ENCODE measurements at places on chromosomes 12 and 14.

- DNase-seq, result peak; percentile 77
These were observed 9.4 kb downstream of the GCH1 start for GRCh38 chr14:54893151-54893760.

DNA sequence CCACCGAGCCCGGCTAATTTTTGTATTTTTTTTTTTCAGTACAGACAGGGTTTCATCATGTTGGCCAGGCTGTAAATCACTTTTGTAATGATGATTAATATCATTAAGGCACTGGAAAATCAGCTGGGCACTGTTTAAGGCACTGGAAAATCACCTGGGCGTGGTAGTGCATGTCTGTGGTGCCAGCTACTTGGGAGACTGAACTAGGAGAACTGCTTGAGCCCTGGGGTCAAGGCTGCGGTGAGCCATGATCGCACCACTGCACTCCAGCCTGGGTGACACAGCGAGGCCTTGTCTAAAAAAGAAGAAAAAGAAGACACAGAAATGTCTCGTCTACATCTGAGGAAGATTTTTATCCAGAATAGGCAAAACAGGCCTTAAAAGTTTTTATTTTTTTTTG is 12.7 kb downstream of the SLC11A2 start:
- DNase-seq, result peak; percentile 42

- peak; percentile 68 for DNase-seq
These were observed 1.0 kb downstream of the ZDHHC22 start for GRCh38 chr14:77140359-77141213.

- peak; percentile 52 for DNase-seq
These were observed 69.0 kb upstream of the RERGL start for GRCh38 chr12:18158774-18159557.

- DNase-seq, result no peak
These were observed 440.4 kb downstream of the ADAMTS20 start for GRCh38 chr12:43111608-43112007.

GRCh38 chr12:63915105-63915800 is 70.8 kb downstream of the SRGAP1 start:
- peak; percentile 83 for DNase-seq

DNA sequence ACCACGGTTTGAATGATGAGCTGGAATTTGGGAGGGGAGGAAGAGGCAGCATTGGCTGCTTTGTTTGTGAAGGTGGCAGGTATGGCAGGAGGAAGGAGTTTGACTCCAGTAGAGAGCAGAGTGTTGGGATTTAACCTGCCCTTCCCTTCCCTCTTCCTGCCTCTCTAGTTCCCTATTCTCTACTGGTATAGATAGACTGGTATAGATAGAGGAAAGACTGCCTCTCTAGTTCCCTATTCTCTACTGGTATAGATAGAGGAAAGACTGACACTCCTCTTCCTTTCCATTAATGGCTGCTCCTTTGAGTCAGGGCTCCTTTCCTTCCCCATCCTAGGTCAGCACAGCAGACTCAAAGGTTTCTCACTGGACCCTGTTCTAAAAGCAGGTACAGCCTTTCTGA is 8.4 kb upstream of the SYCP3 start:
- no peak for DNase-seq

GRCh38 chr12:21429994-21430393 is 7.5 kb upstream of the PYROXD1 start:
- DNase-seq, result no peak

DNA sequence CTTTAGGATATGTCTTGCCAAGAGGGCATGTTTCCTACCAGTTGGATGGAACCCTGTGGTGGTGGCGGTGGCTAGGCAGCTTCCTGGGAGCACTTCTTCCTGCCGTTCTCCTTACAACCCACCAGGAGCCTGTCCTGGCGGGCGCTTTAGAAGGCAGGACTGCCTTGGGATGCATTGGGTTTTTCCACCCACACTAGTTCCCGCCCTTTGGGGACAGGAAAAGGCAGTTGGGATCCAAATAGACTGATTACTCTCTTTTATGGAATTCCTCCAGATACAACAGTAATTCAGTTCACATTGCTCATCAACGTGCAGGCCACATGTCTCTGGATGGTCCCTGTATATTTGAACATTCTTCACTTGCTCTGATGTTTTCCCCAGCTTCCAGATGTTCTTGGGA is 305.7 kb upstream of the SSTR1 start:
- DNase-seq, result peak; percentile 34

- no peak for DNase-seq
These were observed 27.7 kb upstream of the TSPAN11 start for GRCh38 chr12:30898846-30899245.

DNA sequence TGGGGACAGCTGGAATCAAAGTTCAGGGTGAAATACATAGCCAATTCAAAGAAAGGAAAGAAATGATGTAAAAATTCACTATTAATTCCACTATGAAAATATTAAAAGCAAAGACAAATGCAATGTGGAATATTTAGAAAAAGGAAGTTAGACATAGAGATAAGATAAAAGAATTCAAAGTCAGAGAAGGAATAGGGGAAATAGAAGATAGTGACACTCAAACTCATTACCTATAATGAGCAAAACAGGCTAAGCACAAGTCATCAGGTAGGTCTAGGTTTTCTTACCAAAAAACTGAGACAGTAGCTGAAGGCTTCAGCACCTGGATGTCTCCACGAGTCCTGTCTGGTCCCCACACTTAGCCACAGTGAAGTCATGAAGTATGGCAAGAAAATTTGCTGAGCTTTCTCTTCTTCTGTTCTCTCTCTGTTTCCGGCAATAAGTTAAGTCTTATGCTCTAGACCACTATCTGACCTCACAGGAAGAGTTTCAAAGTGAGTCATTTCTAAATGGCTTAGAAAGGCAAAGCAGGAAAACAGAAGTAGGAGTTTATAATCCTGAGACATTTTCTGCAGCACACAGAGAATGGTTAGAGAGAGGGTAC is at the start of gene C3AR1:
Gene C3AR1 (minus strand): TSS at position 369 of the 604 bp plus-strand sequence. CDS start 6,174 bp downstream, outside the sequence.
- DNase-seq, result no peak

- no peak for DNase-seq
These were observed 32.5 kb upstream of the PLEKHG6 start for GRCh38 chr12:6277982-6278438.

DNA sequence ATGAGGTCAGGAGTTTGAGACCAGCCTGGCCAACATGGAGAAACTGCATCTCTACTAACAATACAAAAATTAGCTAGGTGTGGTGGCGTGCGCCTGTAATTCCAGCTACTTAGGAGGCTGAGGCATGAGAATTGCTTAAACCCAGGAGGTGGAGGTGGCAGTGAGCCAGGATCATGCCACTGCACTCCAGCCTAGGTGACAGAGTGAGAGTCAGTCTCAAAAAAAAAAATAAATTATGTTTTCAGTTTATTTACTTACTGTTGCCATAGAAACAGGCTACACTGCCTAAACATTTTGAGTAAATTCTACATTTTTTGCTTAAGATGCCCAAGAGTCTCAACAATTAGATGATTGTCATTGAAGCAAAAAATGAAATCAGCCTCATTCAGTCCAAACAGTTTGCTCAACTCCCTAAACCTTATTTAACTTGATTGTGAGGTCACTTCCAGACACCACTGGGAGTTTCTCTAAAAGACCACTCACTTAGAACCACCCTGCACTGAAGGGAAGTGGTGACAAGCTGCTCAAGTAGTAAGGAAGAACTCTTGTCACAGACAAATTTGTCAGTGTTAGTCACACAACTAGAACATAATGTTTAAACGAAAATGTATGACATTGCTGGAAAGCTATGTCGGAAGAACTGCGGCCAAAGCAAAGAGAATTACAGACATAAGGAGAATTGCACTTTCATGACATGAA is 9.8 kb upstream of the GNPNAT1 start:
- no peak for DNase-seq

DNA sequence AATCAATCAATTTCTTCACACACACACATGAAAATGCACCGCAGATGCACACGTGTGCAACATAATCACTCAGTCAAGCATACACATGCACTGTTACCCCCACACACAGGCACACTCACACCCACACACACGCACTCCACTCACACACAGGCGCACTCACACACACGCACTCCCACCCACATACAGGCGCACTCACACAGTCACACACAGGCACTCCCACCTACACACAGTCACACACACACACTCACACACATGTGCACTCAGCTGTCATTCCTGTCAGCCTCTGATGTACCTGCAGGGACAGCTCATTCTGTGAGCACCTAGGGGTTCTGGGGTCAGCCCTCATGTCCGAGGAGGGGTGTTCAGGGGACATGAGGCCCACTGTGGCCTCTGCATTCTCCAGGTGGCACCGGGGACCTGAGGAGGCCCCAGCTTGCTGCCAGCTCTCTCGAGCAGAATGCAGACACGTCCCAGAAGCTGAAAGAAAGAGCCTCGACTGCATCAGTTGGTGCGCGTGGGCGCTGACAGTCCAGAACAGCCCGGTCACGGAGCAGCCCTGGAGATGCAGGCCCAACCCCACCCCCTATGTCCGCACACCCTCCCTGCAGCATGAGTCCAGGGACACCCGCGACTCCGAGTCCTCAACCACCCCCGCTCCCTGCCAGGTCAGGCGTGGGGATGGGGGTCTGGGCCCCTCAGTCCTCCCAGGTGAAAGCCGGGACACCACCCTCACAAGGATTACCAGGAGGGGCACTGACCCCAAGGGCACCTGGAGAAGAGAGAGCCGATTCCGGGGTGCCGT is 69.3 kb downstream of the NOC4L start:
- DNase-seq, result no peak

DNA sequence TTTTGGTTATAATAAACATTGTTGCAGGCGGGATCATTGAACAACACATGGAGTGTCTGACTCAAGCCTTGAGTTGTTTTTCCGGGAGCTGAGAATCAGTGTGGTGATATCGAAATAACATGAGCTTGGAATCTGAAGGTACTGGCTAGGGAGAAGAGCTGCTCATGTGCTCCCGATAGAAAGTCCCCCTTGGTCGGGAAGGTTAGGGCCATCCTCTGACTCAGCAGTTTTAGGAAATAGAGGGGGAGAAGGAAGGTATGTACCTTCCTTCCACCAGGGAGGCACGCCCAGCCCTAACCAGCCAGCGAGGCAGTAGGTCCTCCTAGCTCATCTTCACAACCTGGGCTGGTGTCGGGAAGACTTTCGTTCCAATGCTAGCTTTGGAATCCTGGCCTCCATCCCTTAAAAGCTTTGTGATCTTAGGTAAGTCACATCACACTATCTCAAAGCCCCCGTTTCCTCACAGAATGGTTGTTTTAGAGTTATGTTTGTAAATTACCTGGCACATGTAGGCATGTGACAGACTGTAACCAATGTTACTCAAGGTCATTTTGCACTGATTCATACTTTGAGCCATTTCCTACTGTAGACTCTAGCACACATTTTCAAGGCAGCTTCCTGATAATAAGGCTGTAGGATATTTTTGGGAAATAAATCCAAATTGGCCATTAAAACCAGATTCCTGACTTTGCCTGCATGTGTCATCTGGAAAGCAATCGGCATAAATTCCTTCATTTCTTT is 1.9 kb upstream of the RAB35 start:
- DNase-seq, result no peak

GRCh38 chr12:106030210-106031071 is 108.3 kb downstream of the NUAK1 start:
- no peak for DNase-seq

DNA sequence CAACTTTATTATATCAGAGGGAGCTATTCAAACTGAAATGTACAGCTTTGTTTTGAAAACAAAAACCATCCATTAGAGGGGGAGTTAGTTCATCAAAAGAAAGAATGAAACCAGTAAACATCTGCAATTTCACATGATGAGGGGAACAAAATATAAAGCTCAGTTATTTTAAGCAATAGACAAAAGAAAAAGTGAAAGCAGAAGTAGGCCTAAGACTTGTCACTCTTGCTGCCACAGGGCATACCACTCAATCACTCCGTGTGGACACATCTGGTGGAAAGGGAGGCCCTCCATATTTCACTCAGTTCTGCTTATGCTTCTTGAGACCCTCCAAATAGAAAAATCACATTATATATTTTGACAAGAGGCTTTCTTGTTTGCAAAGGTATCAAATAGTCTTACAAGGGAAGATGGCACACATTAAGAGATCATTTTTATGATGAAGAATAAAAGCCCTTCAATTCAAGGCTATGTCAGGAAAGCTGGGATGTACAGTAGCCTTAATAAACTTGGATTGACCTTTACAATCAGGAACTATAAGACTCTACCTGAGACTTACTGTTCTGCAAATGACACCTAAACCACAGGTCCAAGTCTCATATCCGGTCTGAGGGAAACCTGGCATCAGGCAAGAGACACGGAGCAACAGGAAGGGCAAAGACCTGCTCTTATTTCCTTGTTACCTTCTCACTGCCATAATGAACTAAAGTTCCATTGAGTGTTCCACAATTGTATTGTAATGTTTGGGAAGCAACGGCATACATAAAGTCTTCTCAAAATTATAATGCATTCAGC is 222.5 kb upstream of the GRIP1 start:
- DNase-seq, result no peak

DNA sequence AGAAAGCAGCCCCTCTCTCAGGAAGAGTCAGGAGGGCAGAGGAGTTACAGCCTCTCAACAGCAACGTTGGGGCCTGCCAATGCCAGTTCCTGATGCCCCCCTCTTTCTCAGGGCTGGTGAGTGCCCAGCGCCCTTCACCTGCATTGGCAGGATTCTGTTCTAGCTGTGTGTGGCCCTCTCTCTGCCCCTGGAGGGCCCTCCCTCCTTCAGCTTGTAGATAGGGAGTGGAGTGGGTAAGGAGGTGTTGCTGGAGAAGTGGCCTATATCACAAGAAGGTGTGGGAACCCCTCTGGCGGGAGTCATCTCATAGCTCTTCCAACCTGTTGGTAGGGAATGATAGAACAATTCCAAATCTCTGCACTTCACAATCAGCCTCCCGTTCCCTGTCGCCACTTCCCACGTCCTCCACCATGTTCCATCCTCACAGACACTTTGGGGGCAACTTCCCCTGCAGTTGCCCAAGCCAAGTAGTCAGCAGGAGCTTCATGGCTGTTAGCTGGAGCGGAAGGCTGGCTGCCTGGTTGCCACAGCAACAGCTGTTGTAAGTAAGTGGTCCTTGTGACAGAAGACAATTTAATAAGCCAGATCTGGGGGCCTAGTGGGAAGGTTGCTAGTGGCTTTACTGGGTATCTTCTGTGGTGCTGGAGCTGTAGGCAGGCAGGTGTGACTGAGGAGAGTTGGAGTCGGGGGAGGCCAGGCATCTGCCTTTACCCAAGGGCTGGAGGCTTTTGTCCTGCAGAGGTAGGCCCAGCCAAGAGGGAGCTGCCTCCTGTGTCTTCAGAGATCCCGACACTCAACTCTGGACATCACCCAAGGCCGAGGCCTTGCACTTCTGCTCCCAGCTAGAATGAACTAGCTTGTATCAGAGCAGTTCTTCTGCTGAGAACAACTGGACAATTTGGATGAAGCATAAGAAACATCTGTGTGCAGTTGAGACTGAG is 38.4 kb downstream of the GALNT16 start:
- no peak for DNase-seq
